Jurkat, Clone E6-1 (cell line): ENCODE measurements at places on chromosomes 11 and 22.

DNA sequence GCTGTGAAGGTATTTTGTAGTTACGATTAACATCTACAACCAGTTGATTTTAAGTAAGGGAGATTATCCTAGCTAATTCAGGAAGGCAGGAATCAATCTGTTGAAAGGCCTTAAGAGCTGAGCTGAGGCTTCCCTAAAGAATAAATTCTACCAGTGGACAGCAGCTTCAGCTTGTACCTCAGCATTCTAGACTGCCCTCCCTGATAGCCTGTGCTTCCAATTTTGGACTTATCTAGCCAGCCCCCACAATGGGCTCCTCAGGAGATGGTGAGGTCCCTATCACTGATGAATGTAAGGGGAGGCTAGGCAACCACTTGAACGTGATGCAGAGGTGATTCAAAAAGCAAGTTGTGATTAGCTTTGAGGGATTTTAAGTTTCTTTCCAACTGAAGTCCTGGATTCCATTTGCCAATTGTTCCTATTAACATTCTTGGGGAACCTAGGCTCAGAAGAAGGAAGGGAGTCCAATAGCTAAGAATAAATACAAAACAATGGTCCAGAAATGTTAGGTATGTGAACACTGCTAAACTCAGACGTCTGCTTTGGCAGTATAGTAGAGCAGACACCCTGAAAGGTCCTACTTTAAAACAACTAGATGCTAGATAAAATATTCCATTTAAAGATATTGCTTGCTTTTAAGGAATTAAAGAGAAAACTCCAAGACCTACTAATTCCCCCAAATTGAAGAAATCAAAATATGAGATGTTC lies 404.3 kb upstream of the TENM4 start:
- no peak for DNase-seq

- no peak for DNase-seq
These were observed 63.2 kb upstream of the RRAS2 start for GRCh38 chr11:14422052-14422813.

GRCh38 chr11:34147581-34147980 lies 42.2 kb downstream of the NAT10 start:
- DNase-seq, result no peak

DNA sequence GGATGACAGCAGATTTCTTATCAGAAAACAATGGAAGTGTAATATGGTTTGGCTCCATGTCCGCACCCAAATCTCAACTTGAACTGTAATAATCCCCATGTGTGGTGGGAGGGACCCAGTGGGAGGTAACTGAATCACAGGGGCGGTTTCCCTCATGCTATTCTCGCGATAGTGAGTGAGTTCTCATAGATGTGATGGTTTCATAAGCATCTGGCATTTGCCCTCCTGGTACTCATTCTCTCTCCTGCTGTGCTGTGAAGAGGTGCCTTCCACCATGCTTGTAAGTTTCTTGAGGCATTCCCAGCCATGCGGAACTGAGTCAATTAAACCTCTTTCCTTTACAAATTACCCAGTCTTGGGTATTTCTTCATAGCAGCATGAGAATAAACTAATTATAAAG lies 81.0 kb upstream of the SCUBE2 start:
- DNase-seq, result no peak

DNA sequence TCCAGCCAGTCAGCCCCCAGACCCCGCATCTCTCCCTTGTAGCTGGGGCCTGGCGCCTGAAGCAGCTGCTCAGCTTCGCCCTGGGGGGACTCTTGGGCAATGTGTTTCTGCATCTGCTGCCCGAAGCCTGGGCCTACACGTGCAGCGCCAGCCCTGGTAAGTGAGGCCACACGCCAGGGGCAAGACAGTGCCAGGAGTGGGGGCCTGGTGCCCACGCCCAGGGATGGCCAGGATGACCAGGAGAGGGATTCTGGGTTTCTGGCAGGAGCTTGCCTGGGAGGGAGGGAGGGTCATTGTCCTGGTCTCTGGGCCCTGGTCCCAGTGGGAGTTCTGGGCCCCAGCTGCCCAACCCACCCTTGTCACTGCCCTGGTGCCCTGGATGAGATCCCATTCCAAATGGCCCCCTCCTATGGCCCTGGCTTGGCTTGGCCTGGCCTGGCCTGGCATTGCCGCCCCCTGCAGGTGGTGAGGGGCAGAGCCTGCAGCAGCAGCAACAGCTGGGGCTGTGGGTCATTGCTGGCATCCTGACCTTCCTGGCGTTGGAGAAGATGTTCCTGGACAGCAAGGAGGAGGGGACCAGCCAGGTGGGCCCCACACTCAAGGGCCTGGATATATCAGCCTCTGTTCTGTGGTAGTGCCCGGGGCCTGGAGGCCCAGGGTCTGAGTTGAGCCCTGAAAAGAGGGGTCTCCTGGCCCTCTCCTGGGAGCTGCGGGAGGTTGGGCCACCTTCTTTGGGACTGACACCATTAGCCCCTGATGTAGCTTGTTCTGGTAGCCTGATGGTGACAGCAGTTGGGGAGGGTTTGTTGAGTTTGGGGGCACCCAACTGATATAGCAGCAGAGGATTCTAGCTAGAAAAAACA lies 3.7 kb downstream of the SLC39A13 start:
- DNase-seq, result no peak

DNA sequence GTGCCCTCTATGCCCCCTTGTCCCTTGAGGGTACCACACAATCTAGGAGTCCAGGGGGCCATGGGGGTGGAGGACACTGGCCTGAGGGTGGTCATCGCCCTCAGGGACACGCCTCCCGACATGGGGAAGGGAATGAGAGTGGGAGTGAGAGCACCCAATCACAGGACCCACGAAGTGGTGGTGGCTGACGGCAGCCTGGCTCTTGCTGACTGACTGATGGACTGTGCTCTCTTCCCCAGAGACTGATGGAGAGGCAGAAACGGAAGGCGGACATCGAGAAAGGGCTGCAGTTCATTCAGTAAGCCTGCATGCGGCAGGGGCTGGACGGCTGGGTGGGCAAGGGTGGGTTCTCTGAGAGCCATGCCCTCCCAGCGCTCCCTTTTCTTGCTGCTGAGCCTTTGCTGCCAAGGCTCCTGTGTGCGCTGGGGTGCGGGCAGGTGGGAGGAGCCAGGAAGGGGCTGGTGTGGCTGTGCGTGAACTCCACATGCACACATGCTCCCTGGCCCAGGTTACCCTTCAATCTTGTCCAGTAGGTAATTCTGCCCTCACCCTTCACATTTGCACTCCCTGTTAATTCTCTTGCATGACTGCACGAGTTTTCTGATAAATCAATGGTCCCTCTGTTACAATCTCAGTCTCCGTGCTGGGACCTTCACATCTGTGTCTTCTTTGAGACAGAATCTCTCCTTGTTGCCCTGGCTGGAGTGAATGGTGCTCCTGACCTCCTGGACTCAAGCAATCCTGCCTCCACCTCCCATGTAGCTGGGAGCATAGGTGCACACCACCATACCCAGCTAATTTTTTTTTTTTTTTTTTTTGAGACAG lies 19.3 kb downstream of the ZC3H7B start:
- no peak for DNase-seq

DNA sequence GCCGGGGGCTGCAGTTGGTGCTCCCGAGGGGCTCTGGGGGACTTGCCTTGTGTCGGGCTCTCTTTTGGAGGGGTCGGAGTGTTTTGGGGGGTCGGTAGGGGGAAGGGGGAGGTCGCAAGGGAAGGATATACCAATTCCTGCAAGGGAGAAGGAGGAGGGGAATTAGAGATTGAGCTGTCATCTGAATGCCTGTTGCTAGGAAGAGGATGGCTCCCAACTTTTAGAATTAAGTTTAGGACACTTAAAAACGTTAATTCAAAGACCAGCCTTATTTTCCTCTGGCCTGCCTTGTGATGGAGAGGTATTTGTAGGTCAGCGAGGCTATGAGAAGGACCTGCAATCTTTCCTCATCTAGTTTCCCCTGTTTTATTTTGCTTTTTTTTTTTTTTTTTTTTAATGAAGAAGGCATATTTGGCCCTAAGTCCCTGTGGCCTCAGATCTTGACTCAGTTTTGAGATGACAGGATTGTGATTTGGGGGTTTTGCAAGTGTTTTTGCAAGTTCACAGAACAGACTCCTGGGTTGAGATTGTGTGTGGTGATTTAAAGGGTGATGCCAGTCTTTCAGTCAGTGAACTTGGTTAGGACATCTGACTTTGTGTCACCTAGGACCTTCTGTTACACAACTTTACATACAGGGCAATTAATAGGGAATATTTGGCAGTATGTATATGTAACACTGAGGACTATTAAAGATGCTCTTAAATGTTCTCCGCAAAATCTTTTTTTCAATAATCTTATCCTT lies 672 bp downstream of the TMEM135 start:
- DNase-seq, result no peak

DNA sequence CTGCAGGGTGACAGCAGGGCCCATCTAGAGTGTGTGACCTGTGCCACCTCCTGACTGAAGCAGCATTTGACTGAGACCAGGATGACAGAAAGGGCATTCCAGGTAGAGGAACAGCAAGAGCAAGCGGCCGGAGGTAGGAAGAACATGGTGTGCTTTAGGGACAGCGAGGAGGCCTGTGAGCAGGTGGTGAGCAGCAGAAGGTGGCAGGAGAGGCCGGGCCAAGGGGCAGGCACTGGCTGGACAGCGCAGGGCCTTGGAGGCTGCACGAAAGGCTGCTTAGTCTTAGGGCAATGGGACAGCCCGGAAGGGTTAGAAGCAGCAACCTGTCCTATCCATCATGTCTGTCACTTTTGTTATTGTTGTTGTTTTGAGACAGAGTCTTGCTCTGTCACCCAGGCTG lies 17.6 kb upstream of the LRRC32 start:
- DNase-seq, result no peak

DNA sequence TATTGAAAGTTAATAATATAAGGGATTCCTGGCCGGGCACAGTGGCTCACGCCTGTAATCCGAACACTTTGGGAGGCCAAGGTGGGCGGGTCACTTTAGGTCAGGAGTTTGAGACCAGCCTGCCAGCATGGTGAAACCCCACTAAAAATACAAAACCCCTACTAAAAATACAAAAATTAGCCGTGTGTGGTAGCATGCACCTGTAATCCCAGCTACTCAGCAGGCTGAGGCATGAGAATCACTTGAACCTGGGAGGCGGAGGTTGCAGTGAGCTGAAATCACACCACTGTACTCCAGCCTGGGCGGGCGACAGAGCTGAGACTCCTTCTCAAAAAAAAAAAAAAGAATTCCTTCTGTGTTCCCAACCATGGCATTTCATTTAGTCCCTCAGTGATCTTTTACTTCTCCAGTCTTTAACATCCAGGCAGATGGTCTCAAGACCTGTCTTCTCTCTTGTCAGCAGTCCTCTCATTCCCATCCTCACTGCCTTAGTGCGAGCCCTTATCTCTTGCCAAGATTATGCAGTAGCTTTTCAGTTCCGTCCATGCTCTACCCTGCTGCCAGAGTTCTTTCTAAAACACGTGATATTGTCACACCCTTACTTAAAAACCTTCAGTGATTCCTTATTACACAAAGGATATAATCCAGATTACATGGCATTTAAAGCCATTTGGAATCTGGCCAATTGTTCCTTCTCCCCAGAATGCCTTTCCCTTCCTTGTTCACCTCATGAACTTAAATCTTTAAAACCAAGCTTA lies 17.9 kb downstream of the RTN3 start:
- DNase-seq, result no peak

DNA sequence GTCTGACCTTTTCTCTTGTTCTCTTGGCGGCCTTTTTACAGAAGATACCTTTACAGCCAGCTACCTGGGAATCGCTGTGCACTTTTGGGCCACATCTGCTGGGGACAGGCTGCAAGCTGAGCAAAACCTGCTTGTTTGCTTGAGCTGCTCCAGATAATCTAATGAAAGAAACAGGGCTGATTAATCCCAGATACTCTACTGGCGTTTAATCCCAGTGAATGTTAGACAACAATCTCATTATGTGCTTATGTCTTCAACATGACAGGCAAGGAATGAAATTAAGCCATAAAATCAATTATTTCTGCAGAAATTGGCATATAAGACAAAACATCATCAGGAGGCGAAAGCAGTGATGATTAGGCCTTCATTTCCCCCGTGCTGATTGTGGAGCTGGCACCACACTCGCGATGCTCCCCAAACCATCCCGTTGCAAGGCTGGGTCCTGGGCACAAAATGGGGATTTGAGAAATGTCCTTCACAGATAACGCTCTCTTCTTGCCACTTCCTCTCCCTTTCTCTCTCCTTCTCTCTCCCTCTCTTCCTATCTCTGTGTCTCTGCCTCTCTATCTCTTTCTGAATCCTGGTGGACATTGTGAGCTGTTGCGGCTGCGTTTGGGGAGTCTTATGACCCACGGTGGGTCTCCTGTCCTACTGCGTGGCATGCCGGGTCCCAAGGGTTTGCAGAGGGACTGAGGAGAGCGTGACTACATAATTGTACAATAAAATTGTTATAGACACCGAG lies 1053.8 kb downstream of the TBC1D22A start:
- no peak for DNase-seq

- no peak for DNase-seq
These were observed 36.1 kb downstream of the NEU3 start for GRCh38 chr11:75024764-75025211.

DNA sequence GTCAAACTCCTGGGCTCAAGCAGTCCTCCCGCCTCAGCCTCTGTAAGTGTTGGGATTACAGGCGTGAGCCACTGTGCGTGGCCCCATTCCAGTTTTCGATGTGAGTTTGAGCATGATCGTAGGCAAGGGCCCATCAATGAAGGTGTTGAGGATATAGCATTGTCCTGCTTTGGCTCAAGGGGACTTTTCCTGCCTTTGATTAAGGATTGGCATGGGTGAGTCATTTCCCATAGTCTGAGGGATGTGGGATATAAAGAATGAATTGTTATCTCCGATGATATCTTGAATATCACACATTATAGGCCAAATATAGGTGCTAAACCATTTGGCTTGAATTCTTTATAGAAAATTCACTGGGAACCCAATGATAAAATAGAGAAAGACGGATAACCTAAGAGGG lies 30.4 kb downstream of the STIM1 start:
- DNase-seq, result no peak

DNA sequence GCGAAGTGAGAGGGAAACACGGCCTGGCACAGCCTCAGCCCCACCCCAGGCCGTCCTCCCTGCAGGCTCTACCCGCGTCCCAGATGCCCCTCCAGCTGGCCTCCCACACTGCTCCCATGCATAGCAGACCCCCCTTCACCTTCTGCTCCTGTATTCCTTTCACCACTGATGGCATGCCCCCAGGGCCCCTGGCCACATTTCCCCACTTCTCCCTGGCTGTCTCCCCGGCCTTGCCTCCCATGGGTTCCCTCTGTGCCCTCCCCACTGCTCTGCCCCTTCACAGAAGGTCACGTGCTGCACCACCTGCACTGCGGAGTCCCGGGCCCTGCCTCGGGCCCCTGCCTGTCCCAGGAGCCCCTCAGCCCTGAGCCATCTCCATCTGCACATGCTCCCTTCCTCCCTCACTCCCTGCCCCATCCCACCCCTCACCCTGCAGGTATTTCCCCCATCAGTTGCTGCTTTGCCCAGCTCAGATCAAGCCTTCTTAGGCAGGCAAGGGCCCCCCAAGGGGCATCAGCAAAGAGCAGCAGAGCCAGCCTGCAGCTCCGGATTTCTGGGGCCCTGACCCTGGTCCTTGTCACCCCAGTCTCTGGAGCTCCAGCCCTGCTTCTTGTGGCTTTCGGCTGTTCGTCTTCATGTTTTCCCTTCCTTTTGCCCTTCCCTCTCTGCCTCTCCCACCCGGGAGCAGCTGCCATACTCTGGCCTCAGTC lies 46.4 kb downstream of the GAB4 start:
- DNase-seq, result no peak
